Hematopoietic multipotent progenitor cell treated with erythropoietin and hydrocortisone succinate and interleukin-3 and kit ligand, for 15 days (in vitro differentiated cells): ENCODE measurements at places on chromosomes 11 and 22.
A peak's percentile ranks its signal among the peaks of the same experiment; 100 is the strongest.

DNA sequence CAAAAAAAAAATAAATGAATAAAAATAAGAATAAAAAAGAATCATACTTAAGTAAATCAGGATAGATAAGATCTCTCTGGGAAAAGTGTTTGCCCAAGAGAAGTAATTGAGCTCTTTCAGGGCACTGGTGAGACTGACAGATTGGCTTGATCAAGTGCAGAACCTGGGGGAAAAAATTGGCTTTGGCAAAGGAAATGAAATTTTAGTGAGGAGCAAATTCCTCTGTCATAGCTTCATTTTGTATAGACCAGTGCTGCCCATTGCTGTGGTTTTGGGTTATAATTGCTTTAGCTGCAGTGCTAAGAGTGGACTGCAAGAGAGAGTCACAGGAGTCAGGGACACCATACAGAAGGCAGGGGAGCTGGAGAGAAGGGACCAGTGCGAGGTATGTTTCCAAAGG lies 35.7 kb downstream of the SFI1 start:
- no peak for DNase-seq

DNA sequence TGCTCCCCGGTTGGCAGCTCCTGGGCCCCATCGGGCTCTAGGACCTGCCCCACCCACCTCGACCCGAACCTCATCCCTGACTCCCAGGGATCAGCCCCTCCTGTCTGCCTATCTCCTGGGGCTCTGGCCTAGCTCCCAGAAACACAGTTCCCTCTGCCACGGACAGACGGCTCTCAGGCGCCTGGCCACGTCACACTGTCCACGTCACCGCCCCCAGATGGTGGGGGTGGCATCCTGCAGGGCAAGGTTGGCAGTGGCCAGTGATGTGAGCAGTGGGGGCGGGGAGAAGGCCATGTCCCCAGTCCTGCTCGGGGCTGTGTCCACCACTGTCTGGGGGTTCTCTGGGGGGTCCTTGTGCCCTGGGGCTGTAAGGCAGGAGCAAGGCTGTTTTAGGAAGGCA lies 29.2 kb downstream of the SYT7 start:
- DNase-seq: no peak

DNA sequence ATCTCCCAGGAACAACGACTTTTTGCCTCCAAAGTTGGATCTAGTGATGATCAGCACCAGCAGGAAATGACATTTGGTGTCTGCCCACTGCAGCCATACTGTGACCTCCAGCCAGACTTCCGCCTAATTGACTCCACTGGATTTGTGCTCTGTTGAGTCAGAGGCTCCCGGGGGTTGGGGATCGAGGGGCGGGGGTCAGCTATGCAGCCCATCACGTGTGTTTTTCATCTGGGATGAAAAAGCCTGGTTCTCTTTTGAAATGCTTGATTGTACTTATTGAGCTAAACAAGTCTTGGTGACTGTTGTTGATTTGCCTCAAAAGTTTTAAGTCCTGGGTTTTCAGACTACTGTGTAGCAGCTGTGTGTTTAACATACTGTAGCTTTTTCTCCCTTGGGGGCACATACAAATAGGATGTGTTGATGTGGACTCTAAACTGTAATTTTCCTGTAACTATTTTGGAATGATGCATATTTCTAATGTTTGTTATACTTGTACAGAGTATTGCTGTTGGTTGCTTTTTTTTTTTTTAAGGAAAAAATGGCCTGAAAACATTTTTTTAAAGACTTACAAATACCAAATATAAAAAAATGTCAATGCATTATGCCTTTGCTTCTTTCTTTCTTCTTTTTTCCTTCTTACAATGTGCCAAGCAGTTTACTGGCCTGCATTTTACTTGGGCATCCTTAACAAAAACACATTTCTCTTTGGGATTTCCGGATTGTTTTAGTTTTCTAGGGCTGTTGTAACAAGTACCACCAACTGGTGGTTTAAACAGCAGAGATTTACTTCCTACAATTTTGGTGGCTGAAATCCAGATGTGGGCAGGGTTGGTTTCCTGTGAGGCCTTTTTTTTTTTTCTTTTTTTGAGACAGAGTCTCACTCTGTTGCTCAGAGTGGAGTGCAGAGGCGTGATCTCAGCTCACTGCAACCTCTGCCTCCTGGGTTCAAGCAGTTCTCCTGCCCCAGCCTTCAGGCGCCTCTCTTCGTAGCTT lies 46.1 kb upstream of the OR4B1 start:
- no peak for DNase-seq

DNA sequence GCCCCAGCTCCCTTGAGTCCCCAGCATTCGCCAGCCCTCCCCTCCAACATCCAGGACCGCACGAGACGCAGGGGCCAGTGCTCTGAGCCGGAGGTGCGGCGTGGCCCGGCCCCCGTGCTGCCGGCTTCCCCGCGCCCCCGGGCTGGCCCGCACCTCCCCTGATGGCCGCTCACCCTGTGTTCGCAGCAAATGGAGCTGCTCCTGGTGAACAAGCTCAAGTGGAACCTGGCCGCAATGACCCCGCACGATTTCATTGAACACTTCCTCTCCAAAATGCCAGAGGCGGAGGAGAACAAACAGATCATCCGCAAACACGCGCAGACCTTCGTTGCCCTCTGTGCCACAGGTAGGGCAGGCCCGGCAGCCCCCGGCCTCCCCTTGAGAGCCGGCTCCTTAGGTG lies 2.7 kb downstream of the CCND1 start:
- DNase-seq: no peak

DNA sequence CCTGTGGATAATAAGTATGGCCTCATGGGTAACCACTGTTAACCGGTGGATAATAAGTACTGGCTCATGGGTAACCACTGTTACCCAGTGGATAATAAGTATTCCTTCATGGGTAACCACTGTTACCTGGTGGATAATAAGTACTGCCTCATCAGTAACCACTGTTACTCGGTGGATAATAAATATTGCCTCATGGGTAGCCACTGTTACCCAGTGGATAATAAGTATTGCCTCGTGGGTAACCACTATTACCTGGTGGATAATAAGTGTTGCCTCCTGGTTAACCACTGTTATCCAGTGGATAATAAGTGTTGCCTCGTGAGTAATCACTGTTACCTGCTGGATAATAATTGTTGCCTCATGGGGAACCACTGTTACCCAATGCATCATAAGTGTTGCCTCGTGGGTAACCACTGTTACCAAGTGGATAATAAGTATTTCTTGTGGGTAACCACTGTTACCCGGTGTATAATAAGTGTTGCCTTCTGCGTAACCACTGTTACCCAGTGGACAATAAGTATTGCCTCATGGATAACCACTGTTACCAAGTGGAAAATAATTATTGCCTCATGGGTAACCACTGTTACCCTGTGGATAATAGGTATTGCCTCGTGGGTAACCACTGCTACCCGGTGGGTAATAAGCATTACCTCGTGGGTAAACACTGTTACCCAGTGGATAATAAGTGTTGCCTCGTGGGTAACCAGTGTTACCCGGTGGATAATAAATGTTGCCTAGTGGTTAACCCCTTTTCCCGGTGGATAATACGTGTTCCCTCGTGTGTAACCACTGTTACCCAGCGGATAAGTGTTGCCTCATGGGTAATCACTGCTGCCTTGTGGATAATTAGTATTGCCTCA lies 26.6 kb upstream of the NXPE4 start:
- no peak for DNase-seq

- DNase-seq: no peak
Measured at GRCh38 chr11:45155627-45156180, 9.3 kb downstream of the PRDM11 start.

GRCh38 chr11:100575860-100576717 lies 111.0 kb upstream of the ARHGAP42 start:
- peak; percentile 42 for DNase-seq

GRCh38 chr22:43205261-43205691 lies 18.3 kb upstream of the TTLL12 start:
- peak; percentile 27 for DNase-seq

DNA sequence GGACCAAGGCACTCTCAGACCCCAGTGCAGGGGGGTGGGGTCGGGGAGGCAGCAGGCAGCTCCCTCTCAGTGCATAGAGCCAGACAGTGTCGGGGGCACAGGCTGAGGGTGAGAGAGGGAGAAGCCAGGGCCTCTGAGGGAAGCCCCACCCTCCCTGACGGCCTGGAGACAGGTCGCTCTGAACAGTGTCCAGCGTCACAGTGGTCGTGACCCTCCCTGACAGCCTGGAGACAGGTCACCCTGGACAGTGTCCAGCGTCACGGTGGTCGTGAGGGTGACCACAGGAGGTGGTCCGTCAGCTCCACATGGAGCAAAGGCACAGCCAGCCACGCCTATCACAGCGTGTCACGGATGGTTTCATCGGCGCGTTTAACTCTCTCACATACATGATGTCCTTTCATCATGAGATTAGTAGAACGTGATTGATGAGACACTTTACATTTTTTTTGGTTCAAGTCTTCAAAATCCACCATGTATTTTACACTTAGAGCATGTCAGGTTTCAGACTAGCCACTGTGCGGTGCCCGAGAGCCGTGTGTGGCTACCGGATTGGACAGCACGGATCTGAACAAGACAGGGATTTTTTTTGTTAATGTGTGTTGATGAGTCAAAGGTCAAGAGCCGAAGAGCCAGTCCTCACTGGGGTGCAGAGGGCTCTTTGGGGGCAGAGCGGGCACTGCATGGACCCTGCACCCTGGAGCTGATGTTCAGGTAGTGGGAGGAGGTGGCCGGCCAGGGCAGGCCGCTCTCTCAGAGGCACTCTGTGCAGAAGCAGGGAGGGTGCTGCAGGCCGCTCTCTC lies 23.9 kb upstream of the PANX2 start:
- DNase-seq: no peak

DNA sequence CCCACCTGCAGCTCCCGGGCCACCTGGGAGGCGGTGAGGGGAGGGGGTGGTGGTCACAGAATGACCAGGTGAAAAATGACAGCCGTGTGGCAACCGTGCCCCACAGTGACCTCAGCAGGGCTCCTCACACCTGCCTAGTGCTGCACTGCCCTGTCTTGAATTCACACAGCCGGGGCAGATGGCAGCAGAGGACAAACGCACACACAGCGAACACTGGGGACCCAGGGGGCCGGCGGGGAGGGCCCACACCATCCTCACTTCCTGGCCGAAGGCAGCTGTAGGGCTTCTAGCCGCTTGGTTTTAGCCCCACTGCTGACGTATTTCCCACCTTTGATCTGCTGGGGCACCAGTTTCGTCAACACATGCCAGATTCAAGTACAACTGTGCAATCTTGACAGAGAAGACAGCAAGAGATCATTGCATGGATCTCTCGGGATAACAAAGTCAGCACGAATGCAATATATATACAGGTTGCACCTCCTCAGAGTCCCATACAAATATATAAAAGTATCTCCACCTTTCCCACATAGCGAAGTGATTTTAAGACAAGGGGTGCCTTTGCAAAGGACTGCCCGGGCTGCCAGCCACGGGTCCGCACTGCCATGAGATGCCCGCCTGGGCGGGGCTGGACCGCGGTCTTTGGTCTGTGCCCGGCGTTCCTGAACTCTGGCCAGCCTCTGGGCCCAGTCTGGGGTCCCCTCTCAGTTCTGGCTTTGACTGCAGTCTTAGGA lies 26.9 kb downstream of the TRMU start:
- no peak for DNase-seq

- DNase-seq: no peak
Measured at GRCh38 chr11:87832211-87832610, 343.0 kb downstream of the RAB38 start.

DNA sequence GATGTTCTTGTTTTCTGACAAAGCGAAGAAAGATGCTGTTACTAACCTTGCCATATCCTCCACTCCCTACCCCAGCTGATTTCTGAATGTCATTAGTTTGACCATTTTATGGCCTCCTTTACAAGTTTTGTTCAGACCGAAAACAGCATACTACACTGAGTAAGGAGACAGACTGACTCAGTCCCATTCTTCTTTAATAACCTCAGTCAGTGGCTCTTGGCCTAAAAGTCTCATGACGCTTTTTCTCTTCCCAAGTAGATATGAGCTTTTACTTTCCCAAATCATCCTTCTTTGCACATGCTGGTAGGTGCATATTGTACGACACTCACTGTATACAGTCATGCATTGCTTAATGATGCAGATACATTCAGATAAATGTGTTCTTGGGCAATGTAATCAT lies 8.0 kb upstream of the FIBIN start:
- no peak for DNase-seq

GRCh38 chr22:43955040-43955882 lies at the start of gene SAMM50:
Gene SAMM50 (plus strand): TSS chr22:43955442. CDS start chr22:43955578, 136 bp downstream.
- DNase-seq: peak; percentile 88

GRCh38 chr22:22674467-22674866 lies 30.1 kb downstream of the GGTLC2 start:
- DNase-seq: no peak

- no peak for DNase-seq
Measured at GRCh38 chr11:23103416-23103815, 243.1 kb upstream of the CCDC179 start.

- DNase-seq: no peak
Measured at GRCh38 chr11:86246293-86246675, 1.7 kb downstream of the EED start.

DNA sequence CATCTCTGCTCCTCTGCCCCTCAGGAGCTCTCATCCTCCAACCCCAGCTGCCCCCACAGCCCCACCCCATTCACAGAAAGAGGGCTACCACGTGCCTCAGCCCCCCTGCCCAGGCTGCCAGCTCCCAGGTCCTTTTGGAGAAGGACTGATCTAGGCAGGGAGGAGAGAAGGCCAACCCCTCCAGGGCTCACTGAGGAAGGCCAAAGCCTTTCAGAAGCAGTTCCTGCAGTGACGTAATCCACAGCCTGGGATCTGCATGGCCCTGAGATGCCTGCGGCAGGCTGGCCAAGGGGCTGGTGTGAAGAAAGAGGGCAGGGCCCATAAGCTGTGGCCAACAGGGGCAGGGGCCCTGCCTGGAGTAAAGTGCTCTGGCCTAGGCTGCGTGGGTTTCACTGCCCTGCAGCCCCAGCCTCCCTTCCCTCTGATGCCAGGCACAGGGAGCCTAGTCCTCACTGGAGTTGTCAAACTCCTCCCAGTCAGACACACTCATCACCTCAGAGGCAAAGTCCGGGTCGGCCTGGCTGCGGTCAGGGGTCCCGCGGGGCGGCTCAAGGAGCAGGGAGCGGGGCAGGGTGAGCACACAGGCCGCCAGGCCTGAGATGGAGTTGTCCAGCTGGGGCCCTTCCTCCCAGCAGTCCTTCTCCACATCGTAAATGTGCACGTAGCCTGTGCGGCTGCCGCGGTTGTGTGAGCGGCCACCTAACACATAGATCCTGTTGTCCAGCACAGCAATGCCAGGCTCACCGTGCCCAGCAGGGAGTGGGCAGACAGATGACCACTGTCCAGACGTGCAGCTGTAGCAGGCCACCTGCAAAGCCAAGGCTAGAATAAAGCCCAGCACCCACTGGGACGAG lies 4.2 kb upstream of the SCARF2 start:
- DNase-seq: no peak

- DNase-seq: no peak
Measured at GRCh38 chr11:36432738-36433137, 77.3 kb downstream of the TRAF6 start.

- DNase-seq: no peak
Measured at GRCh38 chr11:82899186-82899820, 927 bp downstream of the PRCP start.

- no peak for DNase-seq
Measured at GRCh38 chr11:125190566-125190965, 26.0 kb downstream of the PKNOX2 start.

- DNase-seq: no peak
Measured at GRCh38 chr22:27501191-27501936, 300.2 kb downstream of the MN1 start.

GRCh38 chr11:12110714-12111548 lies 541 bp downstream of the MICAL2 start:
- DNase-seq: peak; percentile 49

GRCh38 chr11:129968591-129969419 lies 33.8 kb downstream of the PRDM10 start:
- no peak for DNase-seq

GRCh38 chr11:102420547-102420946 lies 32.0 kb downstream of the TMEM123 start:
- DNase-seq: no peak
